ENCODE measurements at places on chromosomes 7 and 10.

DNA sequence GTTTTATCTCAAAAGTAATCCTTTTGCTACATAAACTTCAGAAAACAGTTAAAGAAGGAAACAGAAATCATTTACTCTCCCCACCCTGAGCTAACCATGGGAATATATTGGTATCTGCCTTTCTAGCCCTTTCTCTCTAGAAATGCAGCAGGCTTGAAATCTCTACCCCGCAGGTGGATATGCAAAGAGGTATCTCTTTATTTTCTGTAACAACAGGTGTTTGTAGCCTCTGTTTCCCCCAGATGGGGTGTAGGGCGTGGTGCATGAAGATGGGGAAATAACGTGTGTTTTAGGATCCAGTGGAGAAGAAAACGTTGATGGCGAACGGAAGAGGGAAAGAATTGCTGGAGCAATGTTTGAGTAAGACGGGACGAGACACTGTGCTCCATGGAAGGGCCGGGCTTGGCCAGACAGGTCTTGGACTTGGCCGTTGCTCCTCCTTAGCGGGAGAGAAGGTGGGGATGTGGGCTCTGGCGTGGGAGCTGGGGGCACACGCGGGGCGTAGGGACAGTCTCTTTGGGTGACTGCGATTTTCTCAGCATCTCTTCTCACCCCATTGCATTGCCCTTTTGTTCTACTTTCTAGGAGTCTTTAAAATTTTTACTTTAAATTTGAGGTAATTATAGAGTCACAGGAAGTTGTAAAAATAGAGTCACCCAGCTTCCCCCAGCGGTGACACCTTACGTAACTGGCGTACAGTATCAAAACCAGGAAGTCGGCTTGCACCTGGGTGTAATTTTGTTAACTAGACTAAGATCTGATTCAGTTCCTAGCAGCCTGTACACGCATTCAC, 82.9 kb downstream of the ELFN1 start:
- no peak for DNase-seq

GRCh38 chr7:136179851-136180721, 202.9 kb upstream of the MTPN start:
- DNase-seq = no peak

DNA sequence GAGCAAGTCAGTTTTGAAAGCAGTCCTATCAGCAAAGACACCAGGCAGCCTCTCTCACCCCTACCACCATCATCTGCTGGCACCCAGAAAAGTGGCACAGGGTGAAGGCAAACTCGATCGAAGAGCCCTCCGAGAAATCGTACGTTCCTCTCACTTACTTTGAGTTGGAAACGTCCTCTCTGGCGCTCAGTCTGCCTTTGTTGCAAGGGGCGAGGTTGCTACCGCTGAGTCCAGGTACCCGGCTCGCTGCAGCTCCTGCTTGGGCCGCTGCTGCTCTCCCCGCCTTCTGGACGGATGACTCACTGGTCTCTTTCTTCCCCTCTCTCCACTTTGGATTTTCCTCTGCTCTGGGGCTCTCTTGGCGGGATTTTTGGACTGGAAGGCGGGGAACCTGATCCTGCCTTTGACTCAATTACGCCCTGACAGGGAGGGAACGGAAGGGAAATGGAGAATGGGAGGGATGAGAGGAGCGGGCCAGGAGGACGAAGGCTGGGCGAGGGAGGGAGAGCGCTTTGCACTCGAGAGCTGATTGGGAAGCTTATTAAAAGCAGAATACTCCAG, at the start of gene PTN:
Gene PTN (minus strand): TSS at position 453 of the 561 bp plus-strand sequence. CDS start 88,760 bp downstream, outside the sequence.
- peak; percentile 81 for DNase-seq

DNA sequence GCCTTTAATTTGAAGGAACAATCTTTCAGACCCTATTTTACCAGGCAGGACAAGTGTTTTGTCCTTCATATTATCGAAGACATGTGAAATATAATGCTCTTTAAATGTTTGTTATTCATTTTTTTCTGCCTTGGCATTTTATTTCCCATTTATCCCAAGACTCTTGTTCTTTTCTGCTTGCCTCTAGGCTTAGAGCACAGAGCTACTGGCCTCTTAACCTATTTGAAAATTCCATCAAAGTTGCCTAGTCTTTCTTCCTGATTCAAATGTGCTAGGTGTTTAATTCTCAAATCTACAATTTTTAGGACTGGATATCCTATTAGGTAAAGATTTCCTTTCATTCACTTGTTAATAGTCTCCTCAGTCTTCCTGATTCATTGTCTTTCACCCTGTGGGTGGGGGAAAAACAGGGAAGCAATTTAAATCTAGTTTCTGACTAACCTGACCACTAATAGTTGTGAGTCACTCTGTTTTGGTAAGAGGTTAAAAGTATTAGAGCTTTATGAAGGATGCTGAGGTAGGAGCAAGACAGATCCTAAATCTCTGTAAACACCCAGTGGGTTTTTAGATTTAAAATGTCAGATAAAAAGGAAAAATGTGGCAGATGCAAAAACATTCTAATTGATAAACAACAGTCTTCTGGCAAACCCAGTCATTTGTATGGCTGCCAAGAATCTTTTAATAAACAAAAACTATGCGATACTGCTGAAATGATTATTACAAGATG, 1.5 kb downstream of the LIPK start:
- DNase-seq = no peak

GRCh38 chr7:74078461-74078860, 5.1 kb upstream of the LIMK1 start:
- DNase-seq = no peak

- no peak for DNase-seq
Measured at GRCh38 chr7:154905146-154905545, 97.8 kb downstream of the PAXIP1 start.

DNA sequence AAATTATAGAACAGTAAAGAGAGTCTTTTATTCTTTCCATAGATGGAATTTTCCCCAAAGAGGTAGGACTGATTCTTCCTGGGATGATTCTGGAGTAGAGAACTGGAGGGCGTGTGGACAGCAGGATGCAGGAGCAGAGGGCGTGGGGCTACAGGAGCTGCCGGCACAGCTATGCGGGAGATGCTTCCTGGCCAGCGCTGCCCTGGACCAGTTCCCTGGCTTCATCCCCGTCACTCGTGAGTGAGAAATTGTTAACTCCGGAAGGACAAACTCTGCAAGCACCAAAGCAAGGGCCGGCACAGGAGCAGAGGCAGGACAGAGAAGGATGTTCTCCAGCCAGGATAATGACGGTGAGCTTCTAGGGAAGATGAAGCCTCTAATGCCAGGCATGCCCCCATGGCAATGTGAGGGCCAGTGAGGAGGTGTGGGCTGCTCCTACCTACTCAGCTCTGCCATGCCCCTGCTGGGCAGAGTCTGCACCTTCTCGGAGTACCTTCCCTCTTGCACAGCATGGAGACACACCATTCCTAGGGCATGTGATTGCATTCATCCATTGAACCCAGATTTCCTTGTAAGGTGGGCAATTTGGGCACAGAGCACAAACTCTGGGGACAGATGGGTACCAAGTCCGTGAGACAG, 760.9 kb upstream of the IGFBP3 start:
- DNase-seq = no peak

- DNase-seq = no peak
Measured at GRCh38 chr7:115635376-115635775, 395.2 kb downstream of the TFEC start.

DNA sequence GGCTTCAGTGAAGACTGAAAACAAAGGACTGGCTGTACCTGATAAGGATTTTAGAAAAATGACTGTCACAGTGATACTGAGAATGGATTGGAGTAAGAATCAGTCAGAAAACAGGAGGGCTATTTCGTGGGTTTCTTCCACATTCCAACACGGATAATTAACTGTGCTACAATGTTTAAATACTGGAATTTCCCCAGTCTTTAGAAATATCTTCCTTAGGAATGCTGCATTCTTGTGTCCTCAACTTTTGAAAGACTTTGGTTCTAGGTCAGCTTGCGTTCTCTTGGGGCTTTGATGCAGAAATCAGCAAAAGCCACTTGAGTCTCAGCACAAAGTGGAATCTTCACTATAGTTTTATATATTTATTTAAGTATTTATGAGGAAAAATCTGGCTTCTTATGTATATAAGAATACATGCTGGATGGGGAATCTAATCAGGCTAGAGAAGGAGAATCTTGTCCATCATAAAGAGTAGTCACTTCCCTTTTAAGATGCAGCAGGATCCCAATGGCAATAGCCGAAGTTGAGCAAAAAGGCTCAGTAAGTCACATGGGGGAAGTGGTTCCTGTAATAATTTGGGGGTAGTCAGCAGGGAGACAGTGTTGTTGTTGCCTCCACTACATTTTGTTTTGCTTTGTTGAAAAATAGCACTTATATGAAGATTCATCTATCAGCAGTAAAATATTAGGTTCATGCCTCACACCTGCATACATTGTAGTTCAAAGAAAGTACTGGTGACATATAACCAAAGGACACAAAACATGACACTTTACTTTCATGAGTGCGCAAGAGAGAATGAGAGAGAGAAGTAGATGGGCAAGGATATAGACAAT, 86.0 kb downstream of the CH25H start:
- no peak for DNase-seq

- DNase-seq = no peak
Measured at GRCh38 chr10:45006276-45007030, 5.7 kb downstream of the ZNF22 start.

GRCh38 chr10:125159932-125160855, at the start of gene CTBP2:
CTBP2 (minus strand) TSS chr10:125160563.
- DNase-seq = peak; percentile 61

- DNase-seq = peak; percentile 80
Measured at GRCh38 chr7:1555813-1556543, at the start of gene TMEM184A. TMEM184A (minus strand) TSS chr7:1556205; CDS start chr7:1555484, 721 bp downstream.
